ENCODE measurements at places on chromosomes 2 and 18. TPM values are rescaled to one million over a fixed set of nuclear protein-coding genes. Genes with fewer than 3 reads are reported as not detected.
A peak's percentile ranks its signal among the peaks of the same experiment; 100 is the strongest.

DNA sequence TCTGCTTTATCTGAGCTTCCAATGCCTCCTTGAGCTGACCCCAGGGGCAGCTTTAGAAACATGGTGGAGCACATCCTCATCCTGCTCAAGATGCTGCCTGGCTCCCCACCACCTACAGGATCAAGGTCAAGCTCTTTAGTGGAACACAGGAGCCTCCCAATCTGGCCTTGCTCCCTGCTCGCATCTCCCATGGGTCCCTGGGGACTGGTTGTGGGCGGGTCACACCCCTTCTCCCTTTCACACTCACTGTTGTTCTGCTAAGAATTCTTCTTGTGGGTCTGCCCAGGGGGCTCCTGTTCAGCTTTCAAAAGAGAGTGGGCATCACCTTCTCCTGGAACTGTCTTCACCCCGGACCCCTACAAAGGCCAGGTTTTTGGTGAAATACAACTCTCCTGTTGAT lies 8.4 kb upstream of the NT5DC4 start:
- no peak overlapping the region for H3K4me3 ChIP-seq
- H3K36me3 ChIP-seq = no peaks in the 10 kb centered on the region
- peaks cover 26% of the 10 kb centered on the region for H3K4me1 ChIP-seq
- no peaks in the 10 kb centered on the region for H3K27me3 ChIP-seq
- DNase-seq = no peak
- H3K27ac ChIP-seq = no peak overlapping the region

- no peaks in the 10 kb centered on the region for H3K27me3 ChIP-seq
- H3K27ac ChIP-seq = no peak overlapping the region
- no peak overlapping the region for H3K4me3 ChIP-seq
- H3K36me3 ChIP-seq = no peaks in the 10 kb centered on the region
Measured at GRCh38 chr2:179235463-179236108, 29.0 kb downstream of the SESTD1 start.

The CNGA3 gene
- not detected for total RNA-seq

GRCh38 chr18:52337276-52337675 lies 2.7 kb upstream of the DCC start:
- no peak for DNase-seq
- no peak overlapping the region for H3K27ac ChIP-seq
- H3K4me1 ChIP-seq = no peaks in the 10 kb centered on the region
- no peaks in the 10 kb centered on the region for H3K36me3 ChIP-seq

GRCh38 chr18:62526098-62527025 lies 3.5 kb downstream of the ZCCHC2 start:
- H3K27me3 ChIP-seq = no peaks in the 10 kb centered on the region
- H3K27ac ChIP-seq = peak overlapping the region; percentile 66
- peak; percentile 48 for DNase-seq
- no peaks in the 10 kb centered on the region for H3K4me1 ChIP-seq

GRCh38 chr2:240687045-240687740 lies 4.5 kb upstream of the AQP12A start:
- no peaks in the 10 kb centered on the region for H3K27me3 ChIP-seq
- no peak for DNase-seq
- H3K27ac ChIP-seq = no peak overlapping the region
- no peak overlapping the region for H3K4me3 ChIP-seq
- H3K4me1 ChIP-seq = no peaks in the 10 kb centered on the region

DNA sequence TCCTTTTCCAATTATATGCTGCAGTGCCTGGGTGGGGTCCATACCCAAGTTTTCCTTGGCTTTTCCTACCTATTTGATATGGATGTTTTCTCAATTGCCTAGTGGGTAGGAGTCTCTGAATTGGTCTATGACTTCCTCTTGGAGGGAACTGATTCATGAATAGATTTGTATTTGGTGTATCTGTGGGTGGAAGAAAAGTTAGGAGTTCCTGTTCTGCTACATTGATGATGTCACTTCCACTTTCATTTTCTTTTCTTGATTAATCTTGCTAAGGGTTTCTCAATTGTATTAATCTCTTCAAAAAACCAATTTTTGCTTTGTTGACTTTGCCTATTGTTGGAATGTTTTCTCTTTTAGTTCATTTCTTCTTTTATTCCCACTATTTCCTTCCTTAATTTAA lies 37.4 kb upstream of the SLC9A2 start:
- no peaks in the 10 kb centered on the region for H3K4me1 ChIP-seq
- H3K4me3 ChIP-seq = no peak overlapping the region
- H3K27me3 ChIP-seq = no peaks in the 10 kb centered on the region
- no peak for DNase-seq

The PRKAG3 gene
- not detected for total RNA-seq

DNA sequence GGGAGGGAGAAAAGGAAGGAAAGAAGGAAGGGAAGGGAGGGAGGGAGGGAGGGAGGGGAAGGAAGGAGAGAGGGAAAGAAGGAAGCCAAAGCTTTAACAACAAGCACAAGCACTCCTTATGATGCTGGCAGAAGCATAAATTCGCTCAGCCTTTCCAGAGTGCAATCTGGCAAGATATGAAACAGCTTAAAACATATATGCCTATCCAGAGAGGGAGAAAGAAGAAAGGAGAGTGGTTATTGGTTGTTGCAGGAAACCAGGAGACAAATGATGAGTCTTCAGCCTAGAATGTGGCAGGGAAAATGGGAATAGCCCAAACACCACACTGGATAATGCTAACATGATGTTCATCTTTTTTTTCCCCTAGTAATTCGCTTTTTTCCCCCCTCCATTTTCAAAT lies 64.0 kb downstream of the STPG4 start:
- H3K36me3 ChIP-seq = no peaks in the 10 kb centered on the region
- H3K27me3 ChIP-seq = no peaks in the 10 kb centered on the region
- no peak for DNase-seq
- no peak overlapping the region for H3K27ac ChIP-seq
- no peak overlapping the region for H3K4me3 ChIP-seq
- H3K4me1 ChIP-seq = no peaks in the 10 kb centered on the region

DNA sequence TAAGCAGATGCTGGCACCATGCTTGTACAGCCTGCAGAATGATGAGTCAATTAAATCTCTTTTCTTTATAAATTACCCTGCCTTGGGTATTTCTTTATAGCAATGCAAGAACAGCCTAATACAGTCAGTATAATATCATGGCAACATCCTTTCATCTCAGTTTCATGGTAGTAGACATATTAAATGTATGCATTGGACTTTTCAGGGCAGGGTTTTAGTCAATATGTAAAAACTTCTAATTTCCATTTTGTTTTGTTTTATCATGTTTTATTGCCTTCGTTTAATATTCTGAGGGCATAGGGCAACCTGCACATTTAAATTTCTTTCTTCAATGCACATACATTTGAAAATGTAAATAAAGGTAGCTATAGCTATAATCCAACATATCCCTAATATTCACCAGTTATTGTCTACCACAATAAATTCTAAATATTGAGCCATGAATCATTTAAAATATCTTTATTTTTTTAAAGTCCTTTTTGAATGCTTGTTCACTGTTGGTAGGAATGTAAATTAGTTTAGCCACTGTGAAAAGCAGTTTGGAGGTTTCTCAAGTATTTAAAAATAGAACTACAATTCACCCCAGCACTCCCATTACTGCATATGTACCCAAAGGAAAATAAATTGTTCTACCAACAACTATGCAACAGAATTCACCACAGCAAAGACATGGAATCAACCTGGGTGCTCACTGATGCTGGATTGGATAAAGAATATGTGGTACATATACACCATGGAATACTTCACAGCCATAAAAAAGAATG lies 41.8 kb upstream of the GRB14 start:
- H3K4me1 ChIP-seq = no peaks in the 10 kb centered on the region
- no peak overlapping the region for H3K4me3 ChIP-seq
- no peak for DNase-seq

The INHBB gene
- total RNA-seq = 0.11 TPM

DNA sequence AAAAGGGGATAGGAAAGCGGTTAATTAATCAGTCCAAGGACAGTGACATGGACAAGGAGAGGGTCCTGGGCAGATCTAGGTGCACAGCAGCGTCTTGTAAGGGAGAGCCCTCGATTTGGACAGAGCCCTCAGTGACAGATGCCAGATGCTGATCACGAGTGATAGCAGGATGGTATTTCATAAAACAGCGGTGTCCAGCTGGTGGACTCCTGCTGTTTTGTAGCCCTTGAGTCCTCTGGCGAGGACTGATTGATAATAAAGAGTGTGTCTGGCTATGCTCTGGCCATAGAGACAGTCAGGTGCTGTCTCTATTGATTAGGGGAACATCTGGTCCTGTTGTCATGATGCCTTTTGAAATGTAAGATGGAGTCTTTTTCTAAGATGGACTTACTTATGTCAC lies 180.7 kb downstream of the NCK2 start:
- H3K27me3 ChIP-seq = no peaks in the 10 kb centered on the region
- DNase-seq = no peak
- no peak overlapping the region for H3K4me3 ChIP-seq

DNA sequence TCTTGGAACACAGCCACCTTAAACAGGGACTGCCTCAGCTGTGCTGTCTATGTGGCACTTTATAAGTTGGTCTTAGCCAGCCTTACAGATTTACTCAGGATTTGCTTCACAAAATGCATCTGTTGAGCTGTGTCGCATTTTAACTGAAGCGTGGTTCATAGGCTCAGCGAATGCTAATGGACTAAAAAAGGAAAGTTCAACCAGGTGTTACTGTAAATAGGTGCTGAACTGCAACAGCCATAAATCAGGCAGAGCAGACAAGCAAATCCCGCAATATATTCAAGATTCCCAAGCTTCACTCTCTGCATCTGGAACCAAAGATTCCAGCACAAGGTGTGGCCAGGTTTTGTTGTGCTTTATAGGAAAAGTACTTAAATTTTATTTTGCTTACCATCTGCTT lies 130.0 kb downstream of the EPHA4 start:
- no peaks in the 10 kb centered on the region for H3K27me3 ChIP-seq
- no peaks in the 10 kb centered on the region for H3K36me3 ChIP-seq
- H3K4me1 ChIP-seq = no peaks in the 10 kb centered on the region
- H3K4me3 ChIP-seq = no peak overlapping the region
- DNase-seq = no peak

Measured in GM12878 (cell line).